ENCODE measurements at places on chromosomes 1 and 21. TPM values are rescaled to one million over a fixed set of nuclear protein-coding genes. Genes with fewer than 3 reads are reported as not detected.

DNA sequence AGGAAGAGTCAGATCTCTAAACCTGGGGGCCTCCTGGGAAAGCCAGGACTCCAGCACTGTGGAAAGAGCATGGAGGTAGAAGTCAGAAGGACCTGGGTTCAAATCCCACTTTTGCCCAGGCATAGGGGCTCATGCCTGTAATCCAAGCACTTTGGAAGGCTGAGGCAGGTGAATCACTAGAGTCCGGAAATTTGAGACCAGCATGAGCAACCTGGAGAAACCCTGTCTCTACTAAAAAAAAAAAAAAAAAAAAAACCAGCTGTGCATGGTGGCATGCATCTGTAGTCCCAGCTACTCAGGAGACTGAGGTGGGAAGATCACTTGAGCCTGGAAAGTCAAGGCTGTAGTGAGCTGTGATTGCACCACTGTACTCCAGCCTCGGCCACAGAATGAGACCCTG, 31.8 kb downstream of the LDLRAP1 start:
- H3K27ac ChIP-seq = no peak overlapping the region
- DNase-seq = no peak
- H3K36me3 ChIP-seq = no peaks in the 10 kb centered on the region
- H3K4me3 ChIP-seq = no peak overlapping the region
- H3K27me3 ChIP-seq = peaks cover 13% of the 10 kb centered on the region

Gene RAB4A
- total RNA-seq = 30.9 TPM

DNA sequence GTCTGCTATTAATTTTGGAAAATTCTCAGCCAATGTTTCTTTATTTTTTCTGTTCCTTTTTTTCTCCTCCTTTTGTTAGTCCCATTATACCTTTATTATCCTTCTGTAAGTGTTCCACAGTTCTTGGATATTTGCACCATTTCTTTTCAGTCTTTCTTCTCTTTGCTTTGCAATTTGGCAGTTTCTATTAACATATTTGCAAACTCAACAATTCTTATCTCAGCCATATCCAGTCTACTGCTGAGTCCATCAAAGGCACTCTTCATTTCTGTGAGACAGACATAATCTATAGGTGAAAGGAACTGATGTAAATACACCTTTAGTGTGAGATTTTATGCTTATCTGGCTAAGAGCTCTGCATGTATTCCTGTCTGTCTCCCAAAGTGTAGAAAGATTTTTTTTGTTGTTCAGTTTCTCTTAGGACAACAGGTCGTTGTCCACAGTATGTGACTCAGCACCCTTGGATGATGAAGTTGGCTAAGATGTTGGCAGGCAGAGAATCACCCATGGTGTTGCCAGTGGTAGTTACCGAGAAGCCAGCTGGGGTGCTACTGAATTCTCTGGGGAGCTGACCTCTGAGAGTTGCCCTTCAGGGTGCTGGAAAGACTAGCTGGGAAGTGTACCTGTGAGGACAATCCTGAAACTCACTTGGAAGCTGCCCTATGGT, 38.4 kb downstream of the LEPR start:
- no peak for DNase-seq
- no peak overlapping the region for H3K4me3 ChIP-seq
- no peaks in the 10 kb centered on the region for H3K27me3 ChIP-seq
- no peak overlapping the region for H3K27ac ChIP-seq
- H3K36me3 ChIP-seq = peaks cover 3% of the 10 kb centered on the region

Gene NPHS2
- total RNA-seq = not detected

GRCh38 chr1:110056776-110057175, 13.7 kb downstream of the ALX3 start:
- no peaks in the 10 kb centered on the region for H3K27me3 ChIP-seq
- no peak overlapping the region for H3K4me3 ChIP-seq
- H3K27ac ChIP-seq = no peak overlapping the region
- no peak for DNase-seq

DNA sequence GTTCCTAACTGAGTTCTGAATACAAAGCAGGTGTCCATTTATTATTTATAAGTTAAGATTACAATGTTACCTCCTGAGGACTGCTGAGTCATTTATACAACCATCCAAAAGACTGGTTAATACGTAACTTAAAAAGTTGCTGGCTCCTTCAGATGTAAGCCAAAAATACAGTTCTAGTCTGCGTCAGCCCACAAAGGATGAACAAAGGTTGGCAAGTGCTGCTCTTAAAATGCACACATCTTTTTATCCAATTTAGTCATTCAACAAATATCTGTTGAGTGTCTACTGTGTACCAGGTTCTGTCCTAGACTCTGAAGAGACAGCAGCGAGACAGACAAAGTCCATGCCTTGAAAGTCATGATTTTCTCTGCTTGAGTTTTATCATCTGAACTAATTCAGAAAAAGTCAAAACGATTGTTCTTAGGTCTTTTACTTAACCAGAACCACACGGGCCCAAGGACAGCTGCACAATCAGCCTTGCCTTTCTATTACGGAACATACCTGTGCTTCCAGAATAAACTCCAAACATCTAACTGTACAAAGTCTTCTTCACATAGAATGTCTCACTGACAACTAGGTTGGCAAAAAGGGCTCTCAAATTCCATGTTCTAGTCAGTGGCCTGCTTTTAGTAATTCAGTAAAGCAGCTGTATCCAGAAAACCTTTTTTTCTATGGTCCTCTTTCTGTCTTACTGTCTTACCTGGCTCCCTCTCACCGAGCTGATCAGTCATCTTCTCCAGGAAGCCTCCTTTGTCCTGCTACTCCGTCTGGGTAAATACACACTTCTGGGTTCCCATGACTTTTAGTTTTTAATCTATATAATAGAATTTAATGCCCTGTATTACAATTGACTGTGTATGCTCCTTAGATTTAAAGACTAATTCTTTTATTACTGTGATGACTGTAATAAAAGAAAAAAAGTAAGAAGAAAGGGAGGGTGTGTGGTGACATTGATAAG, 15.5 kb upstream of the CNN3 start:
- H3K36me3 ChIP-seq = no peaks in the 10 kb centered on the region
- no peak for DNase-seq
- no peaks in the 10 kb centered on the region for H3K4me1 ChIP-seq
- H3K27me3 ChIP-seq = peaks cover 14% of the 10 kb centered on the region
- no peak overlapping the region for H3K27ac ChIP-seq

DNA sequence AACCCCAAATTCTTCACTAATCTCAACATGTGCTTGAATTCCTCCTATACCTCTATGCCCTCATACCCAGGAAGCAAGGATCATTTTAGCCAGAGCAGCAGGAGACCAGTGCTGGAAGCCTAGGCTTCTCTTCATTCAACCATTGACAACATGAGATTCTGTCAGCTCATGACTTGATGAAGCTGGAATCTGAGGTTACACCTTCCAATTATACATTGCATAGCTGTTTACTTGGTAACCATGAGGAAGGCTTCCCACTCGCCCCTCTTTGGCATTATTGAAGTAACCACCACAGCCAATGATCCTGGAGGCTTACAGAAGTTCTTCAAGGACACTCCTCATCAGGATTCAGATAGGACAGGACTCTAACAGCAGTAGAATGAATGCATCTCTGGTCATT, 160.3 kb downstream of the TPR start:
- DNase-seq = no peak
- no peaks in the 10 kb centered on the region for H3K36me3 ChIP-seq

GRCh38 chr1:32380057-32380456, 14.2 kb downstream of the BSDC1 start:
- no peaks in the 10 kb centered on the region for H3K27me3 ChIP-seq
- H3K4me3 ChIP-seq = no peak overlapping the region
- no peak for DNase-seq

DNA sequence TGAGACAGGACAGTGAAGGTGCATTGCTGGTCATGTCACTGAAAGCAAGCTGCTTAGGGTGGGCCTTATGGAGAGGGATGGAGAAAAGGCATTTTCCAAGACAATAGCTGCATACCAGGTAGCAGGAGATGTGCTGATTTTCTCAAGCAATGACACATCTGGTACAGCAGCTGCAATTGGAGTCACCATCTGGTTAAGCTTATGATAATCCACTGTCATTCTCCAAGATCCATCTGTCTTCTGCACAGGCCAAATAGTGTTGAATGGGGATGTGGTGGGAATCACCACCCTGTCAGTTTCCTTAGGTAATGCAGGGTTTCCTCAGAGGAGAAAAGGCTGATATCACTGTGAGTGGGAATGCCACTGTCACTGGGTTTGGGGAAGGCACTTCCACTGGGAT, 54.6 kb downstream of the ADSS2 start:
- H3K36me3 ChIP-seq = peaks cover 26% of the 10 kb centered on the region
- peaks cover 8% of the 10 kb centered on the region for H3K4me1 ChIP-seq
- H3K4me3 ChIP-seq = no peak overlapping the region

Gene UBE4B
- 28.2 TPM for total RNA-seq
